ENCODE measurements at places on chromosomes 3 and 15. TPM values are rescaled to one million over a fixed set of nuclear protein-coding genes. Genes with fewer than 3 reads are reported as not detected.

The SCN11A gene
- not detected for total RNA-seq

The PGBD4 gene
- total RNA-seq: 1.4 TPM

The AP3B2 gene
- 0.13 TPM for total RNA-seq

The GOLGA8K gene
- not detected for total RNA-seq

The SEMA5B gene
- total RNA-seq: 0.39 TPM

GRCh38 chr15:78982736-78983135 is 37.9 kb upstream of the CTSH start:
- H3K4me3 ChIP-seq: no peak overlapping the region
- no peaks in the 10 kb centered on the region for H3K36me3 ChIP-seq
- H3K4me1 ChIP-seq: no peaks in the 10 kb centered on the region
- no peaks in the 10 kb centered on the region for H3K27me3 ChIP-seq

DNA sequence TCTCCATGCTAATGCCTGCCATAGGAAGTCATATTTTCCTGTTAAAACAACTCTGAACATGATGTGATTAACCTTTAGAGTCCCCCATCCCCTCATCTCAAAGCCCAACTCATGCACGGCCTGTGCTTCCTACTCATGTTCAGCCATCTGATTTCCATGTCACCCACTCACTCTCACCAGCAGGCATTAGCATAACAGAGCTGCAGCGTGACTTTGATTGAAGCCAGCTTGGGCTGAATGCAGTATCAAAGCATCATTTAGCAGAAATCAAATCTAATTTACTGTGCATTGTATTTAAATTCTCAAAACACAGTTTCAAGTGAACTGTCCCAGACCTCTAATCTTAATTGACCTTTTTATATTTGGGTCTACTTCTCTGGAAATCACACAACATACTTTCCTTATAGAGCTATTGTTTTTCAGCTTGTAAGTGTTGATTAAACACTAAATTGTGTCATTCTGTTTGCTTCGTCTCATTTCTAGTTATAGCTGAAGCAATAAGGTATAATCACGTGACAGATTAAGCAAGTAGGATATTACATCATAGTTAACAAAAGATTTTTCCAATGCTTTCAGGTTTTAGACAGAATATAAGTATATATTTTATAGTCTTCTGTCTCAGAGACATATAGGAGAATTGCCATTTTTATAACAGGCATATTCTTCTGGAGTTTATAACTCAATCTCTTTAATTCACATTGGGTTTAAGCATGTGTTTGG is 501.5 kb downstream of the ROBO2 start:
- DNase-seq: no peak
- no peaks in the 10 kb centered on the region for H3K27me3 ChIP-seq
- no peaks in the 10 kb centered on the region for H3K36me3 ChIP-seq
- H3K4me3 ChIP-seq: no peak overlapping the region
- H3K4me1 ChIP-seq: no peaks in the 10 kb centered on the region

DNA sequence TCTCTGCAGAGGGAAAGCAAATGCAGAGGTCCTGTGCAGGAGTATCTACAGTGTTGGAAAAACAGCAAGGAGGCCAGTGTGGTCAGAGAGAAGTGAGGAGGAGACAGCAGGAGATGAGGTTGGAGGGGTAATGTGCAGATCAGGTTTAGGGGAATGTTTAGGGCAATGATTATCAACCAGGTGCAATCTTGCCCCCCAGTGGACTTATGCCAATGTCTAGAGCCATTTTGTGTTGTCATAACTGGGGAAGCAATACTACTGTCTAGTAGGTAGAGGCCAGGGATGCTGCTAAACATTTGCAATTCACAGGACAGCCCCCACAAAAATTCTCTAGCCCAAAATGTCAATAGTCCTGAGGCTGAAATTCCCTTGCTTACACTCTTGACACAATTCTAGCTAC is 13.1 kb downstream of the CCDC191 start:
- no peak overlapping the region for H3K4me3 ChIP-seq
- H3K4me1 ChIP-seq: no peaks in the 10 kb centered on the region
- no peaks in the 10 kb centered on the region for H3K27me3 ChIP-seq
- no peak overlapping the region for H3K27ac ChIP-seq
- H3K36me3 ChIP-seq: no peaks in the 10 kb centered on the region

GRCh38 chr3:150183678-150184425 is 213.2 kb upstream of the PFN2 start:
- H3K36me3 ChIP-seq: no peaks in the 10 kb centered on the region
- H3K4me3 ChIP-seq: peak overlapping the region; percentile 58
- H3K4me1 ChIP-seq: no peaks in the 10 kb centered on the region
- H3K27me3 ChIP-seq: no peaks in the 10 kb centered on the region

- H3K4me3 ChIP-seq: no peak overlapping the region
- no peak overlapping the region for H3K27ac ChIP-seq
- no peaks in the 10 kb centered on the region for H3K36me3 ChIP-seq
- H3K4me1 ChIP-seq: no peaks in the 10 kb centered on the region
- DNase-seq: no peak
Observed at GRCh38 chr3:81173514-81173913, 587.9 kb downstream of the GBE1 start.

DNA sequence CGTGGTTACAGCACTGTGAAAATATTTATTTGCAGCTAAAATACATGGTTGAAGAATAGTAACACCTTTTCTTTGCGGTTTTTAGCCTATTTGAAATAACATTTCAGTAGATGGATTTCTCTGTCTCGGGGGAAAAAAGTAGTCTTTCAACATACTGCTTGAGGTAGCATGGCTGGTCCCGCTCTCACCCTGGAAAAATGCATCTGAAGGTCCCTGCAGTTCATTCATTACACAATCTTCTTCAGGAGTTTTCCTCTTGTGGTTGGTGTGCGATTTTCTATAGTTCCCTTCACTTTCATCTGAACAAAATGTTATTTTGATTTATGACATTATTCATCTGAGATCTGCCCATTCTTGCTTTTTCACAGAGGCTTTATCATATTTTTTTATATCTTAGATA is 75.9 kb downstream of the STRIT1 start:
- no peaks in the 10 kb centered on the region for H3K4me1 ChIP-seq
- no peak for DNase-seq
- no peaks in the 10 kb centered on the region for H3K36me3 ChIP-seq
- no peaks in the 10 kb centered on the region for H3K27me3 ChIP-seq
- no peak overlapping the region for H3K27ac ChIP-seq

GRCh38 chr3:147397155-147397874 is 9.0 kb downstream of the ZIC4 start:
- DNase-seq: no peak
- no peaks in the 10 kb centered on the region for H3K4me1 ChIP-seq
- peaks cover 24% of the 10 kb centered on the region for H3K27me3 ChIP-seq
- no peak overlapping the region for H3K4me3 ChIP-seq

DNA sequence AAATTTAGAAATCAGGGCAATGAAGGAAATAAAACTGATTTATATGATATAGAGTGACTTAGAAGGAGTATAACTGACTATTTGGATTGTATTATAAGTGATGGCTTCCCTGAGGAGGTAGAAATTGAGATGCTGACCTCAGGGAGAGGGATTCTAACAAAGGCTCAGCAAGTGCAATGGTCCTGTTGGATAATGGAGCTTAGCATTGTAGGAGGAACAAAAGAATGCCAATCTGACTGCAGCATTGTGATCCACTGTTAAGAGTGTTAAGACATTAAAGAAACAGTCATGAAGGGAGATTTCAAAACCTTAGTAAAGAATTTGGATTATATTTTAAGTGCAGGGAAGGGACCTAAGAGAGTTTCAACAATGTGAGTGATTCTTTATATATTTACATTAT is 158.4 kb upstream of the NAALADL2 start:
- H3K4me3 ChIP-seq: no peak overlapping the region
- DNase-seq: no peak
- no peak overlapping the region for H3K27ac ChIP-seq
- H3K36me3 ChIP-seq: no peaks in the 10 kb centered on the region
- H3K4me1 ChIP-seq: no peaks in the 10 kb centered on the region

DNA sequence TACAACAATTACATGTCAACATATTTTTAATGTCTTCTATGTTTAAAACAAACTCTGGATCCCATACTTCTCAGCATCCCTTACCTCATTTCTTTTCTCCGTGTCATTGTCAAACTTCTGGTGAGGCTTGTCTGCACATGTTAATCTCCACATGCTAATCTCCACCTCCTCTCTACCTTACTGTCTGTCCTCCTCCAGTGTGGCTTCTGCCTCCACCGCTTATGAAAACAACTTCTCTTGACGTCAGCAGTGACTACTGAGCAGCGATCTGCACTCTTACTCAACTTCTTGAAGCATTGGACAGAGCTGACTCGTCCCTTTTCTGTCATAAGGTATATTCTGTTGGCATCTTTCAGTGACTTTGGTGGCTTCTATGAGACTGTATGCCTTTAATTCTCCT is 338.2 kb upstream of the THRB start:
- H3K27me3 ChIP-seq: no peaks in the 10 kb centered on the region
- no peak overlapping the region for H3K27ac ChIP-seq
- DNase-seq: no peak
- no peaks in the 10 kb centered on the region for H3K36me3 ChIP-seq
- H3K4me3 ChIP-seq: no peak overlapping the region

GRCh38 chr3:183878071-183878470 is 6.6 kb downstream of the PARL start:
- H3K27ac ChIP-seq: peak overlapping the region; percentile 16
- DNase-seq: no peak
- no peaks in the 10 kb centered on the region for H3K27me3 ChIP-seq
- H3K4me1 ChIP-seq: peaks cover 21% of the 10 kb centered on the region
- H3K36me3 ChIP-seq: no peaks in the 10 kb centered on the region

- no peak for DNase-seq
- no peaks in the 10 kb centered on the region for H3K36me3 ChIP-seq
- no peak overlapping the region for H3K27ac ChIP-seq
- no peaks in the 10 kb centered on the region for H3K27me3 ChIP-seq
- no peak overlapping the region for H3K4me3 ChIP-seq
Observed at GRCh38 chr15:59751552-59752413, 62.7 kb upstream of the BNIP2 start.

- no peak overlapping the region for H3K4me3 ChIP-seq
- H3K27me3 ChIP-seq: no peaks in the 10 kb centered on the region
- peaks cover 80% of the 10 kb centered on the region for H3K4me1 ChIP-seq
- no peaks in the 10 kb centered on the region for H3K36me3 ChIP-seq
Observed at GRCh38 chr15:31339558-31339895, 12.9 kb downstream of the KLF13 start.

DNA sequence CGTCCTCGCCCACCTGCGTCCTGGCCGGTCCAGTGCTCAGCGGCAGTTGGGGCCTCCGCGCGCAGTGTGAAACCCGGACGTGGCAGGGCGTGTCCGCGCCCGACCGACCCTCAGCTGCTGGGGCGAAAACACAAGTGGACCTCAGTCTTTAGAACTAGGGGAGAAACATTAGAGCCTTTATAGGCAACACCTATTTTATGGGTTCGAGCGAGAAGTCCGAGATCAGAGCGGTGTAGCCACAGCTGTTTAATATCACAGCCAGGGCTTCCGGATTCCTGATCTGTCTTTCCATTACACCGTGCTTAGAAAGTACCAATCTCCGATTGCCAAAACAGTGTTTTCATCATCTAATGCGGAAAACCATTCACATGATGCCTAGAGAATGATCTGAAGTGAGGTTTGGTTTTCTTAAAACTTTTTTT is 506 bp downstream of the RAD51 start:
- no peak for DNase-seq
- peak overlapping the region; percentile 85 for H3K4me3 ChIP-seq
- peaks cover 15% of the 10 kb centered on the region for H3K4me1 ChIP-seq
- peak overlapping the region; percentile 98 for H3K27ac ChIP-seq
- H3K27me3 ChIP-seq: no peaks in the 10 kb centered on the region

- H3K4me3 ChIP-seq: no peak overlapping the region
- DNase-seq: no peak
- peaks cover 2% of the 10 kb centered on the region for H3K27me3 ChIP-seq
Observed at GRCh38 chr15:98609144-98609852, 39.0 kb upstream of the IGF1R start.

DNA sequence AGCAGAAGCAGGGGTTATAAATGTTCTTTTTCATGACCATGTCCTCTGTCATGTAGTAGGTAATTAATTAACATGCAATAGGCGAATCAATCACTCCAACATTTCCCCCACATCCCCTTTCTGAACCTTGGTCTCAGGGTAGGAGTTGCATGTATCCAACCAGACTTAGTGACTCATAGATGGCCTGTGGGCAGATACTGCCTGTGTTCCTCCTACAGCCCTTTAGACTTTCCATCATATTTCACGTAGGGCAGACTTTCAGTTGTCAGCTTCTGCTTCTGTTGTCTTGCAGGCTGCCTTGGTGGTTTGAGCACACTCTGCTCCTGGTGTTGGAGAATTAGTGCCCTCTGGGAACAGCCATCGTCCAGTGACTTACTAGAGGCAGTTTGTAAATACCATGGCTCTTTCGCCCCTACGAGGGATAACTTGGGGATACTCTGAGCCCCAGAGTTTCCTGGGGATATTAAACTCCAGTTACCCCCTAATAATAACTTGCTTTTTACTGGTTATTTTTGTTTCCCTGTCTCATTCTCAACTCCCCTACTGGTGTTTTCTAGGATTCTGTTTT is 244.4 kb downstream of the EDEM1 start:
- no peak for DNase-seq
- H3K36me3 ChIP-seq: no peaks in the 10 kb centered on the region
- H3K27ac ChIP-seq: no peak overlapping the region
- no peak overlapping the region for H3K4me3 ChIP-seq
- no peaks in the 10 kb centered on the region for H3K4me1 ChIP-seq
- H3K27me3 ChIP-seq: no peaks in the 10 kb centered on the region

GRCh38 chr3:57179580-57180410 is 14.6 kb upstream of the IL17RD start:
- H3K27me3 ChIP-seq: no peaks in the 10 kb centered on the region
- H3K4me3 ChIP-seq: no peak overlapping the region
- H3K27ac ChIP-seq: no peak overlapping the region
- no peaks in the 10 kb centered on the region for H3K4me1 ChIP-seq
- no peak for DNase-seq

GRCh38 chr3:155602307-155602706 is 142.6 kb downstream of the PLCH1 start:
- H3K4me1 ChIP-seq: no peaks in the 10 kb centered on the region
- H3K36me3 ChIP-seq: no peaks in the 10 kb centered on the region
- no peak for DNase-seq
- H3K4me3 ChIP-seq: no peak overlapping the region
- no peaks in the 10 kb centered on the region for H3K27me3 ChIP-seq
- H3K27ac ChIP-seq: no peak overlapping the region

Data from psoas muscle (tissue), 8 donors.